Hematopoietic multipotent progenitor cell treated with erythropoietin and hydrocortisone succinate and interleukin-3 and kit ligand, for 4 days (in vitro differentiated cells): ENCODE measurements at places on chromosomes 3 and 15.

GRCh38 chr3:119627461-119627860 is 29.8 kb downstream of the PLA1A start:
- peak; percentile 58 for DNase-seq

DNA sequence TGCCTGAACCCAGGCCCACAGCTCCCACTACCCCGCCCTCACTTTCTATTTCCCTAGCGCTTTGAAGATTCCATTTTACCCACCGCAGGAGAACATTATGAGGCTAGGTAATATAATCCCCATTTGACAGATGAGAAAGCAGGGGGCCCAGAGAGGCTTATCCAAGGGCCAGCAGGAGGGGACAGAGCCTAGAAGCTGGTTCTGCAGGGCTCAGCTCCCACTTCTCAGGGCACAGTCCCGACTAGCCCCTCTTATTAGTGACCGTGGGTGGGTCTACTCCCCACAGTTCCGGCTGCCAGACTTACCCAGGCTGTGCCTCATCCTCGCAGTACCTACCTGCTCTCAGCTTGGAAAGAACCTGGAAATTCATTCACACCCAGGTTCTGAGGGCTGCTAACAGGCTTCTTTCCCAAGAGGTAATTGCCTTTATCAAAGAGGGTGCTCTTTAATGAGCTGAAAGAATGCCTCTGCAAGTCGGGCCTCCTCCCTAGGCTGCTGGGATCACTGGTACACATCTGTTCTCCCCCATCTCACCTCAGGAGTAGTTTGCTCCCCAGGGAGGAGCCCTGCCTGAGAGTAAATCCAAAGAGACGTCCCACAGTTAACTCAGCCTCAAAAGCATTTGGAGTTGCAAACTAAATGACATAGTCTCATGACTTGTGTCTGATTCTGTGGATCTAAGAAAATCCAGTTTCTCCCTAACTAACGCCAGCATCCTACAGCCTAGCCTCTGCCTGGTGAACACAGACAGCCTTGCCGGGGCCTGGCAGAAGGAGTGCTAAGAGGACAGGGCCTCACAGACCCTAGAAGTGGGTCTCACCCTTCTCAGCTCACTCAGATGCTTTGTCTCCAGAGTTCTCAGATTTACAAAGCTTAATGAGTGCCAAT is 125.0 kb downstream of the CHSY1 start:
- DNase-seq, result no peak

DNA sequence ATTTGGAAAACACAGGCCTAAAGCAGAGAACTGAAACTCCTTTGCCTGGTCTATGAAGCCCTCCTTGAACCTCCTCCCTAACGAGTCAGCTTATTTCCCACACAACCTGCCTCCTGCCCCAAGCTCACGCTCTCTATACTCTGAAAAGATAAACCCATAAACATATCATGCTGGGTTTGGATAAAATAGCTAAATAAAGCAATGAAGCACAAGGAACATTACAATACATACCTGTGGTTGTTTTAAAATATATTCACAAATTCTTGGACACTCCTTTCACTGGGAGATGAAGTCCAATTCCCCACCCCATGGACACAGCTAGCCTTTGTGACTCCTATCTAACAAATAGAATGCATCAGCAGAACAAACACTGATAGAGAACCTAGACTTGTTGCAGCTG is 98.2 kb downstream of the PLCH1 start:
- peak; percentile 5 for DNase-seq

GRCh38 chr15:63038926-63039673 is 3.4 kb upstream of the TPM1 start:
- DNase-seq, result no peak

DNA sequence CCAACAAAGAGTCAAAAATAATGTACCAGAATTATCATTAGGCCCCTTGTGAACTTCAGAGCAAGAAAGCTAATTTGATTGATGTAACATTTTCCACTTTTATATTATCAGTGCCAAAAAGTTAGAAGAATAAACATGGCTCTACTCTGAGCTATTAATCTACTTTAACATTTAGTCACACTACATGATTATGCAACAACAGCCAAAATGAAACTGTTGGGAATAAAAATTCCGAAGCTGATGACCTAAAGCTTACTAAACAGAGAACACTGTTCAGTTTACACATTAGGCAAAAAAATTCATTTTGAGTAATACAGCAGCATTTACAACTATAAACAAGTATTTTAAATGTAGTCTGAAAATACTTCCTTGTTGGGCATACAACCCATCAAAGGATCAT is 1134.1 kb downstream of the EPHA3 start:
- no peak for DNase-seq

- no peak for DNase-seq
These were observed 330.5 kb downstream of the ROBO2 start for GRCh38 chr3:77370413-77370812.

GRCh38 chr15:42996871-42997270 is 76.3 kb upstream of the TTBK2 start:
- no peak for DNase-seq

DNA sequence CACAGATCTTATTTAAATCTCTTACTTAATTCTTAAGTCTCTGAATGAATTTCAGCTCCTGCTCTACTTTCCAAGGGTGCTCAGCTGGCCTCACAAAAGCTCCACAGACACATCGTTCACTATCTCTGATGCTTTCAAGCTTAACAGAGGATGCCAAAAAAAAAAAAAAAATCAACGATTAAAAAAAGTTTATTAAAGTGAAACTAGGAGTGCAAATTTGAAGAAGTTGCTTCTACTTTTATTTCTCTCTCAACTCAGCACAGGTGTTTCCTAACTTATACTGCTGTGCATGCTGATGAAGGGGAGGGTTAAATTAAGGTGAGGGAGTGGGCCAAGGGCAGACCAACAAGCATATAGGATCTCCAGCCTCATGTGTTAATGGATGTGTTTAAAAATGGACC is 157.2 kb downstream of the TIGIT start:
- no peak for DNase-seq

DNA sequence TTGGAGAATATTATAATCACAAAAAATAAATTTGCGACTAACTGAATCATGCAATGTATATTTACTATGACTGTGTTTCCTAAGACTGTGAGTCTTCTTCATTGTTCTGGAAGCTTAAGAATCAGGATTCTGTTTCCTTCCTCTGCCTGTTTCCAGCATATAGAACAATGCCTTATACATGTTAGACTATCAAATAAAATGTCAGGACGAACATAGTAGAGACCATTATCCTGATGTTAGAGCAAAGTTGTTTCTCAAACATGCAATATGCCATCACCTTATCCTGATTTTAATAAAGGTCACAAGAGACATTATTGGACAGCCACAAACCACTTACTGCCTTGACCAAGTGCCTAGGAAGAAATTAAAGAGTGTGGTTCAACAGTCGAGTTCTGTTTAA is 457.4 kb upstream of the AGTR1 start:
- no peak for DNase-seq

DNA sequence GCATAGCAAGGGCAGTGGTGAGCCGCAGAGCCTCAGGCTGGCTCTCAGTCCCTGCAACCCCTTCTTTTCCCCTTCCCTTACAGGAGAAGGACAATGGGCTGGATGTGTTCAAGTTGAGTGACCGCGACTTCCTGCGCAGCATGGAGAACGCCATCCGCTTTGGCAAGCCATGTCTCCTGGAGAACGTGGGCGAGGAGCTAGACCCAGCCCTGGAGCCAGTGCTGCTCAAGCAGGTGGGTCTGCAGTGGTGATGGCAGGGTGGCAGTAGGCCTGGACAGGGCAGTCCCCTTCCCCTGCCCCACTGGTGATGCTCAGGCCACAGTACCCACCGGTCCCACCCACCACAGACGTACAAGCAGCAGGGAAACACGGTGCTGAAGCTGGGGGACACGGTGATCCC is 53.8 kb downstream of the SEMA3G start:
- DNase-seq, result no peak

- DNase-seq, result no peak
These were observed 50.6 kb upstream of the SLC7A14 start for GRCh38 chr3:170636400-170636973.

DNA sequence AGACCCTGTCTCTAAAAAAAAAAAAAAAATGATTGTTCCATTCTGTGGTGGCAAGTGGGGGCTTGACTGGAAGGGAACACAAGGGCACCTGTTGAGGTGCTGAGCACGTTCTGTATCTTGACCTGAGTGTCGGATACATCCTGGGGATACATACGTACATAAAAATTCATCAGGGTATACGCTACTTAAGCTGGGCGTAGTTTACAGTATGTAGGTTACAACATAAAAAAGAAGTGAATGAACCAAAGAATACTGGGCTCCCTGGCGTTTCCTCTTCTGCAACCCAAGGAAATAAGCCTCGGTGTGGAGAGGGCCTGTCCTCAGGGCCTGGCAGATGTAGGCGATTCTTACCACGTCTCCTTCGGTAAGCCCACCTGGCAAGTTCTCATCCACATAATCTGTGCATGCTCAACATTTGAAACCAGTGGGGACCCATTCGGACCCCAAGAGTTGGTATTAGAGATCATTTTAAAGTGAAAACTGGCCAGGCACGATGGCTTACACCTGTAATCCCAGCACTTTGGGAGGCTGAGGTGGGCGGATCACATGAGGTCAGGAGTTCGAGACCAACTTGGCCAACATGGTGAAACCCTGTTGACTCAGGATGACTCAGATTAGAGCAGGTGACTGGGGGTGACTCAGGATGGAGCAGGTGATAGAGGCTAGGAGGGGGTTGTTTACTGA is 5.1 kb upstream of the MUC20 start:
- no peak for DNase-seq

GRCh38 chr3:38207254-38208003 is 42.1 kb downstream of the OXSR1 start:
- no peak for DNase-seq

DNA sequence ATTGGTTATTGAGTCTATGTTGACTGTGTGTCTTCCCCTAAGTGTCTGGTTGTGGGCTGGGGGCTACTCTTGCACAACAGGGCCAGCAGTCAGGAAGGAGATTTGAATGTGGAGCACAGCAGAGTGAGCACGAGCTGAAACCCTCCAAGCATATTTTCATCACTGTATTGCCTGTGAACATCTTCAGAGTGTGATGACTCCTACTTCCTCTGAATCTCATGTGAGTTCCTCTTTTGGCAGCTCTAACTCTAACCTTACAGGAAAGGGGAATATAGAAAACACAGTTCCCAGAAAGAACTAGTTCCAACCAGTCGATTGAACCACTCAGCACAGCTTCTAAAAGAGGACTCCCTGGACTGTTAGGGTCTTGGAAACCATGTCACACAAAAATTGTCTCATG is 211.6 kb downstream of the RAP2B start:
- DNase-seq, result peak; percentile 71

GRCh38 chr3:125160606-125161371 is 51.8 kb downstream of the SLC12A8 start:
- no peak for DNase-seq

DNA sequence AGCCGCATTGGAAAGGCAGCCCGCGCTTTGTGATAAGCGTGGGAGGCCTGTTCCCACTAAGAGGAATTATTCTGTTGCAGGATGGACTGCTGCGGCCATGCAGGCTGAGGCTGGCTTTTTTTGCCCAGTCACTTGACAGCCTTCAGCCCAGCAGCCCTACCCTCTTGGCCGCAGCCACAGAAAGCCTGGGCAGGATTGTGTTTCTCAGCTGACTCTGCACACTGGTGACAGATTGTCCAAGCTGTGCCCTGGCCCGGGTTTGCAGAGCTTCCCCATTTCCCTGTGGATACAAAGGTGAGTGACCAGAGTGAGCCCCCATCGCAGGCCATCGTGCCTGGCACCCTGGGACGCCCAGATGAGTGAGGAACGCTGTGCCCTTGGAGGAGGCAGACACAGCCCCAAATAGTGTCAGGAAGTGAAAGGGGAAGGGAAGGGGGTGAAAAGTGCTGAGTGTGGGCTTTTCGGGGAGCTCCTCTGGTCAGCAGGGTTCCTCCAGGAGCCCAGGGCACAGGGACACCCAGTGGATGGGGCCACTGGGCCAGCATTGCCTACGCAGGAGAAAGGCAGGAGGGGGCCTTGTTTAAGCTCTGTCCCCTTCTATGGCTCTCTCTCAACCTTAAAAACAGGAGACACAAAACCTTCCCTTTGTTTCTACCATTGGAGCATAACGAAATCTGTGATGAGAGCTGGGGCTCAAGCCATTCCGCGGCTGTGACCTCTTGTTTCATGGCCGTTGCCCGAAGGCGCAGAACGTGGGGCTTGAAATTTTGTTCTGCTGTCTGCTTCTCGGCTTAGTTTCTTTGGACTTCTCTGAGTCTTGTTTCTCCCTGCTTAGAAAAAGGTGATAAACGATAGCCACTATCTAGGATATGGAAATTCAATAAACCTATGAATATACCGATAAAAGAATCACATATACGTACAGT is 91.5 kb upstream of the MEF2A start:
- peak; percentile 20 for DNase-seq

DNA sequence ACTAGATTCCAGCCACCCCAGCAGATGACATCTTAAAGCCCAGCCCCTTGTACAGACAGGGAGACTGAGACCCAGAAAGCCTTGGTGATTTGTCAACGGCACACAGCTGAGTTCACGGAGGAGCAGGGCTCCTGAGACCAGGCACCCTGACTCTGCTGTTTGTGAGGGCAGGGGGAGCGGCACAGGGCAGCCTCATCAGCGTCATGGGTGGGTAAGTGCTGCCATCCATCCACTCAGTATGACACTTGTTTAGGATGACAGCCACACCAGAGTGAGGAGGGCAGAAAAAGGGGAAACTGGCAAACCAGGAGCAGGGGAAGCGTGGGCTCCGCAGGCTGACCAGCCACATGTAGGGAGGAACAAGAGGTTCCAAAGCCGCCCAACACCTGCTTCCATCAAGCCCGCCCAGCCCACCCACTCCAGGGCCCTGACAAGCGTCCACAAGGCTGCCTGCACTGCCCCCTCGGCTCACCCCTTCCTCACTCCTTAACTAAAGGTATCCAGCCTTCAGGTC is 19.9 kb downstream of the RBPMS2 start:
- DNase-seq, result no peak

- DNase-seq, result peak; percentile 61
These were observed 1.0 kb downstream of the CPNE9 start for GRCh38 chr3:9704347-9705322.

DNA sequence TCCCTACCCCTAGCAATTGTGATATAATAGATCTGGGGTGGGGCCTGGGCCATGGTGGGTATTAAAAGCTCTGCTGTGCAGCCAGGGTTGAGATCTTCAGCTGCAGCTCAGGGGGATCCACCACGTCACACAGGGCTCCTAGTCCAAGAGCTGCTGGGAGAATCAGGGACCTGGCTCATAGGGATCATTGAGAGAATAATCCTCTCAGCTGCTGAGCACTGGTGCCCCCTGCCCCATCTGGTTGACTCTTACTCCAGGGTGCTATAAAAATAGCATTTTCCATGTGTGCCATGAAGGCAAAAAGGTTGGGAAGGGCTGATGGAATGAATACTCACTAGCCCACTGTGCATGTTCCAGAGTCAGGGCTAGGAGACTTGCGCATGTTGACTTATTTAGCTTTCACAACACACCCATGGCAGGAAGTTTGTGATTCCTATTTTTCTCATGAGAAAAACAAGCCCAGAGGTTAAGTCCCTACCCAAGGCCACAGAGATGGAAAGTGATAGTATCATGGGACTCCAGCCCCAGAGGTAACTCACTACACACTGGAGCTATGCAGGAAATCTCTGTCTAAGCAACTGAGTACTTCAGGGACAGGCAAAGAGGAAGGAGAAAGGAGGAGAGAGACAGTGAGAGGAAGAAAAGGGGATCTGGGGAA is 94.6 kb upstream of the HERC1 start:
- DNase-seq, result no peak
